Uterus (tissue), 4 donors: ENCODE measurements at places on chromosomes 1 and 21.

DNA sequence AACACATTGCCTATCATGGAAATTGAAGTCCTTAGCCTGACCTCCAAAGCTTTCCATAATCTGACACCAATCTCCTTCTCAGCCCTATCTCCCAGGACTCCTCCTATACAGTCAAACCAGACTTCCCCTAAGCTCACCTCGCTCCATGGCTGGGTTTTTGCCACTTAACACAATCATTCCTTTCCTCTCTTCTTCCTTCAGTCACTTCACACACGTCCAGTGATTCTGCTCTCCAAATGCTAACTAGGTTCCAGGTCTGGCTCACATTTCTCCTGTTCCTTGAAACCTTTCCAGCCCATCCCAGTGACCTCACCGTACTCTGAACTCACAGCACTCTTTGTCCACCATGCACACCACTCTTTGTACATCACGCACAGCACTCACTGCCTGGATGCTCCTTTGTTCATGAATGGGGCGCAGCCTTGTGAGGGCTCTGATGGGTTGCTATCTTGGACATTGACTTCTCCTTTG, 98.4 kb downstream of the GLUL start:
- DNase-seq, result no peak

GRCh38 chr1:53541761-53542550, 82.8 kb downstream of the DMRTB1 start:
- DNase-seq, result peak; percentile 83

- no peak for DNase-seq
These were observed 50.2 kb upstream of the LHX8 start for GRCh38 chr1:75083848-75084514.

DNA sequence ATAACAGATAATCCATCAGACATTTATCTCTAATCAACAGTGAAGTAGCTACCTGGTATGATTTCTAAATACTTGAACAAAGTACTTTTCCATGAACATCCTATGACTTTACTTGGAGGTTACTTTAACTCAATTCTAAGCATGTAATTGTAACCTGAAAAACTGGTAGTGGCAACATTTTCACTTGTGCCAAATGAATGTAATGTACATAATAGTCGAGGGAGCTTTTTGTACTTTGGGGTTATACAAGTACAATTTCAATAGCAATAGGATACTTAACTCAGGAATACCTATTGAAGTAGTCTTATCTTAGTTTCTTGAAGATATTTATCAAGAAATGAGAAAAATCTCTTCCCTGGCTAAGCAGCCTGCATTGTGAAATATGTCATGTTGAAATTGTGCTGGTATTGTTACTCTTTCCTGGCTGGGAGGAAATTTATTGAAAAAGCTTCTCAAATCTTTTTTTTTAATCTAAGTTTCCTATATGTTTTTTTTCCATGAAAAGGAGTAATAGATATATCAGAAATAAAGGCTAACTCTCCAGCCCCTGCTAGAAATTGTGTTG, 33.7 kb upstream of the CACYBP start:
- no peak for DNase-seq

GRCh38 chr21:41831866-41832595, 47.1 kb downstream of the PRDM15 start:
- no peak for DNase-seq

- DNase-seq, result no peak
These were observed 106.8 kb downstream of the ZBTB18 start for GRCh38 chr1:244157731-244158438.

- peak; percentile 39 for DNase-seq
These were observed 5.9 kb downstream of the ADARB1 start for GRCh38 chr21:45080232-45080631.

DNA sequence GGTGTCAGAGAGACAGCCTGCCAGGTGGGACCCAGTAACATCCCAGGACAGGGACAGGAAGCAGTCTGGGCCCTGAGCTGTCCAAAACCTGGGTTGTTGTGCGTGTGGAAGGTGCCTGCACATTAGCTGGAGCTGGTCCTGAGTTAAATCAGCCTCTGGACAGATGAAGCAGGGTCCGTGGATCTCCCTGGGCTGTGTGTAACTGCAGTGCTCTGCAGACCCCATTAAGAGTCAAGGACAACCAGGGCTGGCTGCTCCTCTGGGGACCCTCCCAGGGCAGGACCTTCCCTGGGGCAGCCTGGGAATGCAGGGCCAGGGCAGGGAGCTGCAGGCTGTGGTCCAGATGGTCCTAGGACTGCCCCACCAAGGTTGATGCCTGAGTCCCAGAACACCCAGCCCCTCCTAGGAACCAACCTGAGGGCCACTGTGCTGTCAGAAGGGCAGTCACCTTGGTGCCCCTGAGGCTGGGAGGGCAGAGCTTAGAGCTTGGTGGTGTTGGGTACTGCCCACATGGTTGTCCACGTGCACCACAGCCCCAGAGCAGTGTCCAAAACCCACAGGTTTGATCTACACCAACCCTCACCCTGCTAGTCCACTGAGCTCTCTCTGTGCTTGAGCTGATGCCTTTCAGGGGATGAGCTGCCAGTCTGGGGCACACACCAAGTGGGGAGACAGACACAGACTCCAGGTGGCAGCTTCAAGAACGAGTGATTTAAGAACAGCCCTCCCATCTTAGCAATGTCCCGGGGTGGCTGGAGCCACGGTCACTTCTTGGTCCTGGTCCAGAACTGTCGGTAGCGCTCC, 2.9 kb downstream of the MRPL55 start:
- no peak for DNase-seq

DNA sequence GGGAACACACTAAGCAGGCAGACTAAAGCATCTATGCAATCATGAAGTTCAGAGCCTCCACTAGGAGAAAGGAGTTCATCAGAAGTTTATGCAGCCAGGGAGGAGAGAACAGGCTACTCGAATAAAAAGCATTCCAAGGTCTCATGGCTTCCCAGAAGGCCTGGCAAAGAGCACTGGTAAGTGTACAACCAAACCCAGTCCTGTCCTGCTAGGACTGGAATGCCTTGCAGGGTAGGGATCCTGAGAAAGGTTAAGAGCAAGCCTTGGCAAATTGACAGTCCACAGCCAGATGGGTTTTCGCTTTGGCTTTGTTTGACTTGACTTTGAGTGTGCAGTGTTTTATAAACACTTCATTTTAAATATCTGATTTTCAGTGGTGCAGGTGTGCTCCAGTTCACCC, 133.6 kb upstream of the ATP1B1 start:
- no peak for DNase-seq

DNA sequence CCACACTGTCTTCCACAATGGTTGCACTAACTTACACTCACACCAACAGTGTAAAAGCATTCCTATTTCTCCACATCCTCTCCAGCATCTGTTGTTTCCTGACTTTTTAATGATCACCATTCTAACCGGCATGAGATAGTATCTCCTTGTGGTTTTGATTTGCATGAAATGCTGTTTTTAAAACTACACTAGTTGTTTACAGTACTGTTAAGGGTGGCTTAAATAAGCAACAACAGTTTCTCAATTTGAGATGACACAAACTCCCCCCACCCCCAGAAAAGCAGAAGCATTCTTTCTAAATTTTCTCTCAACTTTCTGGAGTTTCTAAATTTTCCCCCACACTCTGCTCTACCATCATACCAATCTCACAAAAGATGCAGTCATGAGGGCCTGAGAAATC, 7.1 kb upstream of the SLAMF7 start:
- no peak for DNase-seq

DNA sequence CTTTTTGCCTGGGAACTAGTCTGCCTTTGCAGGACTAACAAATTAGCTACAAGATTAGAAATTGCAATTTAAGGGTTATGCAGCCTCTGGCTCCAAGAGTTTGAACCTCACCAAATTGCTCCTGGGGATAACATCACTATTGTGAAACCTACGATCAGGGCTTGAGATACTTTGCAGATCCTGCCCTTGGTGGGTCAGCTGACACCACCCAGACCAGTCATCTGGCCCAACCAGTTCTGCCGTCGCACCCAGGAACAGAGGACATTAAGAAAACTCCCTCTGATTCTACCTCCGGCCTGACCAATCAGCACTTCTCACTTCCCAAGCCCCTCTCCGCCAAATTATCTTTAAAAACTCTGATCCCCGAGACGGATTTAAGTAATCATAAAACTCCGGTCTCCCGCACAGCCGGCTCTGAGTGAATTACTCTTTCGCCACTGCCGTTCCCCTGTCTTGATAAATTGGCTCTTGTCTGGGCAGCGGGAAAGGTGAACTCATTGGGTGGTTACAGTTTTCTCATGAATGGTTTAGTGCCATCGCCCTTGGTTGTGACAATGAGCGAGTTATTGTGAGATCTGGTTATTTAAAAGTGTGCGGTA, 32.9 kb upstream of the B3GALT5 start:
- no peak for DNase-seq

GRCh38 chr1:155226188-155226909, 17.9 kb downstream of the MTX1 start:
- DNase-seq, result peak; percentile 82

DNA sequence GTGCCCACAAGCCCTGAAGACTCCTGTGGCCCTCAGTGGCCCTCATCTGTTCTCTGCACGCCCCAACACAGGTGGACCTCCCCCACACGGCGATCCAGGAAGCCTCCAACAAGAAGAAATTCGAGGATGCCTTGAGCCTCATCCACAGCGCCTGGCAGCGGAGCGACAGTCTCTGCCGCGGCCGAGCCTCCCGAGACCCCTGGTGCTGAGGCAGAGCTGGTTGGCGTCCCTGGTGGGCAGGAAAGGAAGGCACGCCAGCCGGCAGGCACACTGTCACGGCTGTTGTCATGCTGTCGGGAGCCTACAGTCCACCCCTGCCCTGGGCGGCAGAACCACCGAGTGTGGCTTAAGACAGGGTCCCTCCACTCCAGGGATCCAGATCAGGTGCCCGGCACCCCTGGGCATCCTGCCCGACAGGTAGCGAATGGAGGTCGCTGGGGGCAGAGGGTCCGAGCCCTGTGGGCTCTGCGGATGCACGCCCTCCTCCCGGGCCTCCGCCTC, 2.3 kb upstream of the SLC25A34 start:
- DNase-seq, result no peak
